Breast epithelium (tissue), 4 donors: ENCODE measurements at places on chromosomes 4 and X. TPM values are rescaled to one million over a fixed set of nuclear protein-coding genes. Genes with fewer than 3 reads are reported as not detected.

Gene CFAP99
- total RNA-seq, result 0.15 TPM

Gene CITED1
- 0.32 TPM for total RNA-seq

Gene DKC1
- total RNA-seq, result 23.2 TPM

Gene CNGA1
- total RNA-seq, result 5.1 TPM

Gene PCGF3
- 60.6 TPM for total RNA-seq

Gene PLS3
- total RNA-seq, result 79.5 TPM

Gene HHIP
- total RNA-seq, result under 0.01 TPM

Gene ZNF330
- 38.3 TPM for total RNA-seq

Gene GAGE13
- not detected for total RNA-seq
